Thoracic aorta (tissue), 2 donors: ENCODE measurements at places on chromosomes 4 and X.

- no peak overlapping the region for H3K27ac ChIP-seq
- no peak for DNase-seq
- no peaks in the 10 kb centered on the region for H3K27me3 ChIP-seq
- H3K36me3 ChIP-seq, result no peaks in the 10 kb centered on the region
Observed at GRCh38 chr4:176882206-176882605, 89.5 kb upstream of the VEGFC start.

DNA sequence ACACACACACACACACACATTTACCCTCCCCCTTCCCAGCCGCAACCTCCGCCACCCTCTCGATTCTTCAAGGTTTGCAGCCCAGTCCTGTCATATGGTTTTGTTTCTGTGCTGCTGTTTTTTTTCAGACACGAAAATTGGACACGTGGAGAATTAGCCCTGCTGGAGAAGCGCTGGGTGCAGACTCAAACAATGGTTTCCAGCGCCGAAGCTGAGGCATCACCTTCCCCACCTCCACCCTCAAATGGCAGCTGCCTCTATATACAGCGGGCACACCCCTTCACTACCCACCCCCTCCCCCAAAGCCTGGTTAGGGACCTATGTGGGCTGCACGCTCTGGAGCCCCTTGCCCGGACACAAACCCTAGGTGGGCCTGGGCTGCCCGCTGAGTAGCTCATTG lies 87.9 kb downstream of the BCOR start:
- no peak for DNase-seq
- H3K36me3 ChIP-seq, result no peaks in the 10 kb centered on the region
- H3K27ac ChIP-seq, result no peak overlapping the region
- peaks cover 5% of the 10 kb centered on the region for H3K4me1 ChIP-seq
- no peaks in the 10 kb centered on the region for H3K27me3 ChIP-seq

DNA sequence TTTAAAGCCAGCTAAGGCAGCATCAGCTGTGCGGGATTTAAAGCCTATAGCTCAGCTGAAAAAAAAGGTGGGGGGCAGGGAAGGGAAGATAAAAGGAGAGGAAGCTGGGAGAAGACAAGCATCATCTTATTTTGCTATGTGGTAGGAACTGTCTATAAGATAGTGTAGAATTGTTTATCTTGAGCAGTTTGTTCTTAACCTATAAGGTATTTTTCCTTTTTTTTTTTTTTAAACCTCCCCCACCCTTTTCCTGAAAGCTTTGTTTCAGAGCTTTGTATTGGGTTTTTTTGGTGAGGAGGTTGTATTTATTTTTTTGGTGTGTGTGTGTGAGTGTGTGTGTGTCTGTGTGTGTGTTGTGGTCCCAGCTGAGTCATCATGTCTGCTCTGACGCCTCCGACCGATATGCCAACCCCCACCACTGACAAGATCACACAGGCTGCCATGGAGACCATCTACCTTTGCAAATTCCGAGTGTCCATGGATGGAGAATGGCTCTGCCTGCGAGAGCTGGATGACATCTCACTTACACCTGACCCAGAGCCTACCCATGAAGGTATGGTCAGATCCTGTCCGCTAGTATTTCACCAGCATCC lies 531 bp downstream of the RUFY3 start:
- H3K36me3 ChIP-seq, result no peaks in the 10 kb centered on the region
- H3K27ac ChIP-seq, result peak overlapping the region; percentile 67
- peak overlapping the region; percentile 75 for H3K4me3 ChIP-seq
- DNase-seq, result no peak
- H3K27me3 ChIP-seq, result no peaks in the 10 kb centered on the region
- peaks cover 11% of the 10 kb centered on the region for H3K4me1 ChIP-seq

GRCh38 chr4:9847968-9848748 lies 66.7 kb downstream of the DRD5 start:
- no peak overlapping the region for H3K4me3 ChIP-seq
- no peak for DNase-seq
- H3K36me3 ChIP-seq, result no peaks in the 10 kb centered on the region
- H3K27me3 ChIP-seq, result no peaks in the 10 kb centered on the region

DNA sequence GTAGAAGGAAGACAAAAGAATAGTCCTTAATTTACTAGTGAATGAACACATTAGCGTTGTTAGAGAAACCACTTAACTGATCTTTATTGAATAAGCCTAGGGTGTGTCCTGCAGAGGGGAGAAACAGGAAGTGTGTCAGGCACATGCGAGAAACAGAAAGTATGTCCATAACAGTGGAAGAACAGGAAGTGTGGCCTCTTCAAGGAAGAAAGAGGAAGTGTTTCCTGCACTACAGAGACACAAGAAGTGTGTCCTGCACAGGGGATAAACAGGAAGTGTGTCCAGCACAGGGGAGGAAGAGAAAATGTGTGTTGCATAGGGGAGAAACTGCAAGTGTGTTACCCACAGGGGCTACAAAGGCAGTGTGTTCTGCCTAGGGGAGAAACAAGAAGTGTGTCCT lies 539.6 kb upstream of the PRKX start:
- no peaks in the 10 kb centered on the region for H3K36me3 ChIP-seq
- DNase-seq, result no peak

DNA sequence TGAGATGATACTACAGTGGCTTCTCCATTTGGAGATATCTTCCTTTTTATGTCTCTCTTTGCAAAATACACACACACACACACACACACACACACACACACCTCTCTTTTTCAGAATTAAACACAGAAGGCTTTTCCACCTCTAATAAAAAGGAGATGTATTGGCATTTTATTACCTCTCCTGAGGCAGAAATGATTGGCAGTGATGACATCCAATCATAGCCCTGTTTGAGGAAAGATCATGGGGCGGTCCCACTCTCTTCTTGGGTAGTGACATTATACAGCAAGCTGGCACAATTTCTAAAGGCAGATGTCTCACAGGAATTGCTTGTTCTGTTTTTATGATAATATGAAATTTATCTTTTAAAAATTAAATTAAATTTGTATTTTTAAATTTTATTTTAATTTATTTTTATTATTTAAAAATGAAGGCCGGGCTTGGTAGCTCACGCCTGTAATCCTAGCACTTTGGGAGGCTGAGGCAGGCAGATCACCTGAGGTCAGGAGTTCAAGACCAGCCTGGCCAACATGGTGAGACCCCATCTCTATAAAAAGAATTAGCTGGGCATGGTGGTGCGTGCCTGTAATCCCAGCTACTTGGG lies 15.6 kb downstream of the CHRNA9 start:
- H3K4me3 ChIP-seq, result no peak overlapping the region
- H3K27ac ChIP-seq, result no peak overlapping the region
- no peak for DNase-seq

DNA sequence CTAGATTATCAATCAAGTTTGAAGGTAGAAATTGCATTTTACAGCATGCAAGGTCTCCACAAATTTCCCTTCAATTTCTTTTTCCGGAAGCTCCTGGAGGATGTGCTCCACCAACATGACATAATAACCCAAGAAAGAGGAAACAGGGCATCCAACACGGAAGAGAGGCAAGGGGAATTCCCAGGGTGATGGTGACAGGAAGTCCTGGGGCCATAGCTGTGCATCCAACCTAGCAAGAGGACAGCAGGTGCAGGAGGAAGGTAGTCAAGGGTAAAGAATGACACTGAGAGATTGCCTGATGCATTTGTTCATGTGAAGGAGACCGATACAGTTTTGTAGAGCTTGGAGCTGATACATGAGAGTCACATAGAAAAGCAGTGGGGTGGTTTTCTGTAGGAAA lies 115.7 kb upstream of the LSM6 start:
- no peaks in the 10 kb centered on the region for H3K27me3 ChIP-seq
- H3K4me1 ChIP-seq, result no peaks in the 10 kb centered on the region
- no peak overlapping the region for H3K4me3 ChIP-seq
- DNase-seq, result no peak

- H3K27me3 ChIP-seq, result no peaks in the 10 kb centered on the region
- no peak overlapping the region for H3K4me3 ChIP-seq
- no peak for DNase-seq
- H3K36me3 ChIP-seq, result no peaks in the 10 kb centered on the region
Observed at GRCh38 chrX:22314211-22314610, 41.5 kb downstream of the CBLL2 start.

GRCh38 chr4:148716431-148717052 lies 274.3 kb upstream of the NR3C2 start:
- H3K27me3 ChIP-seq, result no peaks in the 10 kb centered on the region
- no peaks in the 10 kb centered on the region for H3K36me3 ChIP-seq
- no peak overlapping the region for H3K4me3 ChIP-seq
- no peak for DNase-seq

- H3K27ac ChIP-seq, result no peak overlapping the region
- no peaks in the 10 kb centered on the region for H3K4me1 ChIP-seq
- DNase-seq, result no peak
- no peaks in the 10 kb centered on the region for H3K27me3 ChIP-seq
- H3K36me3 ChIP-seq, result no peaks in the 10 kb centered on the region
Observed at GRCh38 chrX:102846544-102847236, 90.4 kb upstream of the RAB40AL start.

DNA sequence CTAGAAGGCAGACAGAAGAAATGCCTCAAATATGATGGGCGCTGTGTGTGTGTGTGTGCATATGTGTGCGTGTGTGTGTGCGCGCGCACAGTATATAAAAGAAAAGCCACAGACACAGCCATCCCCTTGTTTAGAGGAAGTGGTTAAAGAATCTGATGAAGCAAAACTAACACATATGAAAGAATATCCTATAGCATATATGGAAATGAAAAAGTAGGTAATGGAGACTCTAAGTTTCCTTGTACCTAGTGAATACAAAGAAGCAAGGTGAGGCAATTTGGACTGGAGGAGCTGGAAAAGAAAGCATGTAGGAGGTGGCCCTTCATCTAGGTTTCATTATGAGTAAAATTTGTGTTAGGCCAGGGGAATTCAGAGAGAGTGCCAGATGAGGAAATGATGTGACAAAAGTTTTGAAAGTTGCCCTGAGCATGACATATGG lies 58.6 kb upstream of the MCF2 start:
- no peak overlapping the region for H3K27ac ChIP-seq
- H3K4me1 ChIP-seq, result peaks cover 9% of the 10 kb centered on the region
- no peaks in the 10 kb centered on the region for H3K36me3 ChIP-seq
- no peak for DNase-seq
- no peaks in the 10 kb centered on the region for H3K27me3 ChIP-seq
- no peak overlapping the region for H3K4me3 ChIP-seq

GRCh38 chrX:18961686-18962085 lies 22.2 kb downstream of the PHKA2 start:
- no peaks in the 10 kb centered on the region for H3K4me1 ChIP-seq
- no peaks in the 10 kb centered on the region for H3K36me3 ChIP-seq
- H3K27me3 ChIP-seq, result no peaks in the 10 kb centered on the region
- no peak overlapping the region for H3K4me3 ChIP-seq
- H3K27ac ChIP-seq, result no peak overlapping the region

- no peak within 1 kb of the TSS for H3K27ac ChIP-seq
- H3K4me3 ChIP-seq, result peak within 1 kb of the TSS; percentile 86
- no peaks in the 10 kb centered on the region for H3K27me3 ChIP-seq
- peak; percentile 10 for DNase-seq
Observed at GRCh38 chr4:48016141-48017107, at the start of the genes CNGA1 and NIPAL1. TSS of gene CNGA1 (minus strand) at chr4:48016681. CDS start at chr4:47952689, 63,992 bp downstream. TSS of gene NIPAL1 (plus strand) at chr4:48016772. CDS start at chr4:48016840, 68 bp downstream.

DNA sequence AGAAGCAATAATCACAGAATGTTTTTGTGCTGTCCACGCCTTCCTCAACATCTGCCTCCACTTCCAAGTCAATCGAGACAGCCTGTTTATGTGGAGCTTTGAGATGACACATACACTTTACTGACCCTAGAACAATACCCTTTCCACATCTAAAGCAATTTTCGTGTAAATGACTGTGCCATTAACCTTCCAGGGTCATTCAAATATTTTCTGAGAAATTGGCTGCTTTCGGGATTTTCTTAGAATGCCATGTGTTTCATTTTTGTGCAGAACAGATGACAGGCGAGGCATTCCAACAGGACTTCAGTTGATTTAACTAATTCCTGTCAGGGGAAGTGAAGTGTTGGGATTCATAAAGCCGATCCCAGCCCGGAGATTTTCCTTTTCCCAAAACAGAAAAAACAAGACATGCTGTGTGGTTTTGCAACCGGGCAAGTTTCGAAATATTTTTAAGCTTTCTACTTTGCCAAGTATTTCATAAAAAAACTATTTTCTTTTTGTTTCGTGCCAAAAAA lies 73.9 kb downstream of the SORBS2 start:
- H3K27me3 ChIP-seq, result no peaks in the 10 kb centered on the region
- H3K27ac ChIP-seq, result peak overlapping the region; percentile 80
- DNase-seq, result no peak
- H3K4me3 ChIP-seq, result peak overlapping the region; percentile 60
- H3K4me1 ChIP-seq, result peaks cover 82% of the 10 kb centered on the region
- H3K36me3 ChIP-seq, result no peaks in the 10 kb centered on the region
